ENCODE measurements at places on chromosomes 2 and 18.
A peak's percentile ranks its signal among the peaks of the same experiment; 100 is the strongest.

- DNase-seq = no peak
These were observed 361.2 kb downstream of the LRRTM4 start for GRCh38 chr2:77161009-77161408.

DNA sequence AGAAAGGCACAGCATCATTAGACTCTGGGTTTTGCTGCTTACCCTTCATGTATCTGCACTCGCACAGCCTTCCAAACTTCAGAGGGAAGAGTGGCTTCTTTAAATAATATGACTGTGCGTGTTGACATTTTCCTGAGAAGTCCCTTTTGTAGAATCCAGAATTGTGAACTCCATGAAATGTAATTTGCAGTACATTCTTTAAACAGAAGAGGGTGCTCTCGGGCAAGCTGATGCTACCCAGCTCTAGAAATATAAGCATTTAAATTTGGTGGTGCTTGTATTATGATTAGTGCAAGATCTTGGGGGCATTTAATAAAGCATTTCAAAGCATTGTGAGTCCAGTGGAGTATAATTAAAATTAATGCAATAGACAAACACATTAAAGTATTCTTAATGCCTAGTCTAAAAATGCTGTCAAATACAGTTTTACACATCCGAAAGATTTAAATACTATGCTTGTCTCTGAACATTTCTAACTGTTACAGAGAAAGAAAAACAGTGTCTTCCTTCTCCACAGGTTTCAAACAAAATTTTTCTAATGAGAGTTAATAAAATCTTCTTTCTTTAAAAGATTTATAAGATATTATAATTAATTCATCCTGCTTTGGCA, 17.3 kb upstream of the GTF2A1L start:
- peak; percentile 48 for DNase-seq

GRCh38 chr2:135099802-135100483, 47.9 kb downstream of the RAB3GAP1 start:
- no peak for DNase-seq

GRCh38 chr18:445055-445454, 55.4 kb downstream of the COLEC12 start:
- DNase-seq = no peak

DNA sequence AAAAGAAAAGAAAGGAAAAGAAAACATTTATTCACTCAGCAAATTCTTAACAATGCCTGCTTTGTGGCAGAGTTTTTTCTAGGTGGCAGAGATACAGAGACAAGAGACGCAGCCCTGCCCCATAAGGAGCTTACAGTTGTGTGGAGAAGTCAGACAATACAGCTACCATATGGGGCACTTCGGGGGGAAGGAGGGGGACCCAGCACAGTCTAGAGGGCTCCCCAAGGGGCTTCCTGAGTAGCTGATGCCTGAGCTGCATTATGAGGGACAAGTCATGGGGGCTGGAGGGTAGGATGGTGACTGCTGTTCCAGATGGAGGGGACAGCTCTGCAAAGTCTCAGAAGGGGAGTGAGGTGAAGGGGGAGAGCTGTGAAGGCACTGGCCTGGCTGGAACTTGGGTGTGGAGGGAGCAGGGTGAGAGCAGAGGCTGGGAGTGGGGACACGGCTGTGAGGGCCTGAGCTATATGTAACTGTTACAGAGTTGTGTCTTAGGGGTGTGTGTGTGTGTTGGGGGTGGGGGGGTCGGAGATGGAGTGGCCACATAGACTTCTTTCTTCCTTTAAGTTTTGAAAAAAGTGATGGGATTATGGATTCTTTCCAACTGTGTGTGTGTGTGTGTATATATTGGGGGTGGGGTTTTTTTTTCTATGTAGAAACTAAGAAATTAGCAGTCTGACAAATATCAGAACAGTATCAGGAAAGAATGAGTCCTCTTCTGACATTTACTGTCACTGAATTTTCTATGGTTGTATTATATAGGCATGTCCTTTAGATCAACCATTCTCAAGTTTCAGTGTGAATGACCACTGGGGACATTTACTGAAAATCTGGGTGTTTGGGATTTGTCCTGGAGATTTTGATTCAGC, 66.0 kb upstream of the HAAO start:
- peak; percentile 44 for DNase-seq

GRCh38 chr2:45283764-45284620, 274.7 kb upstream of the SIX2 start:
- no peak for DNase-seq

- DNase-seq = no peak
These were observed 41.6 kb downstream of the LYPD6B start for GRCh38 chr2:149080099-149080498.

- DNase-seq = no peak
These were observed 97.2 kb downstream of the SOS1 start for GRCh38 chr2:39023649-39024048.

DNA sequence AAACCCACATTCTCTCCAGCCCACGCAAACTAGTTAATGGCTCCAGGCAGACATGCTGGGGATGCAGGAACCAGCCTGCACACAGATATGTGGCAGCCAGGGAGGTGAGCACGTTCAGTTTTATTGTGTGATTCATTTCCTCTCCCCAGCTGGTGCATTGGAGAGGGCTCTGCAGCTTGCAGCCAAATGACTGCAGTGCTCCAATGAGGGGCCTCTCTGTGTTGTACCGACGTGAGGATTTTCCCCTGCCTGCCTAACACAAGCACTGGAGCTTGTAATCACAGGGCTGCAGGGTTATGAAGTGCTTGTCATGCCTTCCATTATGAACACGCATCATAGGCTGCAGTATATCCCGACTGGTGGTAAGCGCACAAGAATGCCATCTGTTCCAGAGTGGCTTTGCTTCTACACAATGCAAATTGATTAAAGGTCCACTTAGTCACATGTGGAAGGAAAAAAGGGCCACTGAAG, 92.3 kb upstream of the THUMPD2 start:
- peak; percentile 21 for DNase-seq
